T-helper 9 cell (primary cell): ENCODE measurements at places on chromosomes 5 and 9.

DNA sequence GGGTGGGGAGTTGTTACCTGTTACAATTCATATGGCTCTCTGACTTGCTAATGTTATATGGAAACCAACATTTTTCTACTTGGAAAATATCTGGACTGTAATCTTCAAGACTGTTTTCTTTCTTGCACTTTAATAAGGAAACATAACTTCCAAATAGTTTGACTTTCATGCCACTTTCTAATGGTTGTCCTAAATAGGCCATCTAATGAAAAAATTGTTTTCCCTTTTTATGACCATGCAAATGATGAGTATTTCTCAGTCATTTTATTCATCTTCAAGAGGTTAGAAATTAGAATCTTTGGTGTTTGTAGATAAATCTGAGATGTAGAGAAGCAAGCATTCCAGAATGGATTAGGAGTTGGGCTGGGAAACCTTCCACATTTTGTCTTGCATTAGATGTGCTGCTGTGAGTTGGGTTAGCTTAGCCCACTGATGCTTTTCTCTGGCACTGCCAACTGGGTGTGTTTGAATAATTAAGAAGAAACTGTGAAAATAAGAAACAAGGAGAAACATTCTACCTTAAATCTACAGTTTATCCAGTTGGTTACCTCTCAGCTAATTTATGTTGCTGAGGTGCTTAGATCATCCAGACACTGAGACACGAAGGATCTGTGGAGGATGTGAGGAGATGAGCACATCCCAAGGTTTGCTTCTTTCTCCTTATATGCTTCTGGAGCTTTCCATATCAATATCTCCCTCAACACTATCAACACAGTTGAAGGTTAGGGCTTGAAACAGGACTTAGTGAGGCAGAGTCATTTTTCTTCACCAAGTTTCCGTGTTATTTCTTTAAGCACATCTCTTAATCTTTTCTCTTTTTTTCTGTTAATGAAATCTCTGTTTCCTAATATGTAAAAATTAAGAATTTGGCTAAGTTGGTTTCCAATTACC is 2.7 kb downstream of the RASGRF2 start:
- no peak for DNase-seq

DNA sequence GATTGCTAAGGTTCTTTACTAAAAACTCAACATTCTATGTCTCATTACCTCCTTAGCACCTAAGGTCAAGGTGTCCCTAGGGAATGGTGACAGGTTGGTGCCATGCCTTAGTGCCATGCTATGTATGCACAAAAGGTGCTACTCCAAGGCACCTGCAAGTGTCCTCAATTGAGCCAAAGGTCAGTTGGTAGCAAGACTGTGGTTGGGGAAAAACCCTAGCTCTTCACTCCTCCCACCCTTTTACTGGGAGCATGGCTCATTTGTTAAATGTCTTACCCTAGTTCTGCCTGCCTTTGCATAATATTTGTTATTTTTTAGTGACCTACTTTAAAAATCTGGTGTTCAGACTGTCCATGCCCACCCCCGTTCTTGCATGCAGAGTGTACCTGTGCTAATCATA is 17.0 kb downstream of the ACO1 start:
- DNase-seq = no peak

DNA sequence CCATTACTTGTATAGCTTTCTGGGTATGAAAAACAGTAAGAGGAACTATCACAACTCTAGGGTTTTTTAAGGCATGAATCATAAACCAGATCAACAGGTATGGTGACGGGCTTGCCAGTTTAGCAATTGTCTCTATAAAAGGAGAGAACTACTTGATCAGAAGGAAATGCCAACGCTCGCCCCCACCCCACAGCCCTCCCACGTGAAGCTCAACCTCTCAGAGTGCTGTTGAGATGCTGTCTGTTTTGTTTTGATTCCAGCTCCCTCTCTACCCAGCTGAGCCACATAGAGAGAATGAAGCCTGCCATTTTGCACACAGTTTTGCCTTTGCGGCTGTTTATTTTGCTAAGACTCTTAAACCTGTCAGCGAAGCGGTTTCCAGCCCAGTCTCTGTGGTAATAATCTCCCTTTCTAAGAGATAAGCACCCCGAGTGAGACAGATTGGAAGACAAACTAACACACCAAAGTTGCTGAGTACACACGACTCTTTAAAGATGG is 257.9 kb upstream of the ANKRD55 start:
- no peak for DNase-seq

- DNase-seq = no peak
Observed at GRCh38 chr9:35232867-35233544, 71.2 kb downstream of the UNC13B start.
